ENCODE measurements at places on chromosomes 13 and 19.

- no peak for DNase-seq
These were observed 14.8 kb downstream of the MEIS3 start for GRCh38 chr19:47404334-47405196.

- DNase-seq, result no peak
These were observed 213.5 kb downstream of the DIAPH3 start for GRCh38 chr13:59950266-59950665.

DNA sequence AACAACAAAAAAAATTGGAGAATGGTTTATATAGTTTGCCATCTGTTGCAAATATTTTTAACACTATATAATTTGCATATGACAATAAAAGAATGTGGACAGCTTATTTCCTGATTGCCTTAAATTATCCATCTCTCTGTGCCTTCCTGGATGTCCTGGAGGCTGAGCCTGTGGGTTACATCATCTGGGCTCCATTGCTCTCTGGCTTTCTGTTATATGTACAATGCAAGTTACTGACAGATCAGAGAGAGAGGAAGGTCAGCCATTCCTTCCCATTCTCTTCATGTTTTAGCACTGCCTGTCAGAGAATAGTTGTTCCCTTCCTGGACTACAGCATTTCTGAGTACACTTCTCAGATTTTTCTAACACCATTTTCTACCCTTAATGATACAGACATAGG lies 758.3 kb upstream of the PCDH20 start:
- DNase-seq, result peak; percentile 5

GRCh38 chr13:94196413-94196812 lies 283.1 kb downstream of the DCT start:
- DNase-seq, result no peak

DNA sequence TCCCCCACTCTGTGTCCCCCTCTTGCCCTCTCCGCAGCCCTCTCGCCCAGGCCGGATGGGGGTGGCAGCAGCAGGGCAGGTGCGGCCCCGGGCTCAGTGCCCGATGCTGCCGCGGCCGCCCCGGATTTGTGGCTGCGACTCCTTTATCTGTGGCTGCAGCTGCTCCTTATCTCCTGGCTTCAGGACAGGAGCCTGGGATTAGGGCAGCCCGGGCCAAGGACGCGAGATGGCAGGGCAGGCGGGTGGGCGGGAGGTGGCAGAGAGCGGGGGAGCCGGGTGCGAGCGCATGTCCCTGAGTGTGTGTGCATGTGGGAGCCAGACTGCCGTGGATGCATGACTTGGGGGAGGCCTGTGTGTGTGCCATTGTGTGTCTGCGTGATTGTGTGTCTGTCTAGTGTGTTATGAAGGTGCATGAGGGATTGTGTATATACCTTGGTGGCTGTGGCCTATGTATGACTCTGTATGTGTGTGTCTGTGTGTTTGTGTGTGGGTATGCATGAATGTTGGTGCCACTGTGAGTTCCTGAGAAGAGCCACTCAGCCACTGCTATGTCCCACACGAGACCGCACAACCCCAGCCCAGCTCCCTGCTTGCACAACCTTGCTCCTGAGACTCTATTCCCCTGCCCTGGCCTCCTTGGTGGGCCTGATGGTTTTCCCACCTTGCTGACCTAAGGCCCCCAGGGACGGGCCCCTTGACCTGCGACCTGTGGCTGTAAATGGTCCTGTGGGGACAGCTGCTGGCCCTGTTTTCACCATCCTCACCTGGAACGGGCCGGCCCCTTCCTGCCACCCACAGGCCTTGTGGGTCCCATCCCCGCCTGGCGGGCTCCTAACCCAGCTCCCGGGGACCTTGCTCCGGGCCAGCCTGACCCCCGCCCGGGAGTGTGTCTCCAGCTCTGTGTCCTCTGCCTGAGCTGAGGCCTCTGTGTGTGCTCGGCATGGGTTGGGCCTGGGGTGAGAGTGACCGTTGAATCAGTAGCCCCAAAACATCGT lies 5.3 kb upstream of the NRTN start:
- no peak for DNase-seq

DNA sequence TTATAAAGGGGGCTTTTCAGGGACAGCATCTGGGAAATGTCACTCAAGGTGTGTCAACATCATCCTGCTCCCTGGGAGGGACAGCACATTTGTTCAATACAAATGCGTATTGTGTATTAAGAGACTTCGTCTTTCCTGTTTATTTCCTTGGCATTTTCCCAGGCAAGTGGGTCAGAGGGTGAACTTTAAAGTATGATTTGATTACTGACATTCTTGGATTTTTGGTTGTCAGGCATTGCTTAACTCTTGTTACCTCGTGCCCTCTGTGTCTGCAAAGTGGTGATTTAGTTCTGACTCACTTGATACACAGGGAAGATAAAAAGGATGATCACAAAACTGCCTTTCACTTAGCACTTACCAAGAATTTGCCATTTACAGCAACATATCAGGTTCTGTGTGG lies 292.7 kb downstream of the SUCLA2 start:
- peak; percentile 59 for DNase-seq

GRCh38 chr13:95256091-95256490 lies 45.2 kb downstream of the ABCC4 start:
- peak; percentile 99 for DNase-seq

DNA sequence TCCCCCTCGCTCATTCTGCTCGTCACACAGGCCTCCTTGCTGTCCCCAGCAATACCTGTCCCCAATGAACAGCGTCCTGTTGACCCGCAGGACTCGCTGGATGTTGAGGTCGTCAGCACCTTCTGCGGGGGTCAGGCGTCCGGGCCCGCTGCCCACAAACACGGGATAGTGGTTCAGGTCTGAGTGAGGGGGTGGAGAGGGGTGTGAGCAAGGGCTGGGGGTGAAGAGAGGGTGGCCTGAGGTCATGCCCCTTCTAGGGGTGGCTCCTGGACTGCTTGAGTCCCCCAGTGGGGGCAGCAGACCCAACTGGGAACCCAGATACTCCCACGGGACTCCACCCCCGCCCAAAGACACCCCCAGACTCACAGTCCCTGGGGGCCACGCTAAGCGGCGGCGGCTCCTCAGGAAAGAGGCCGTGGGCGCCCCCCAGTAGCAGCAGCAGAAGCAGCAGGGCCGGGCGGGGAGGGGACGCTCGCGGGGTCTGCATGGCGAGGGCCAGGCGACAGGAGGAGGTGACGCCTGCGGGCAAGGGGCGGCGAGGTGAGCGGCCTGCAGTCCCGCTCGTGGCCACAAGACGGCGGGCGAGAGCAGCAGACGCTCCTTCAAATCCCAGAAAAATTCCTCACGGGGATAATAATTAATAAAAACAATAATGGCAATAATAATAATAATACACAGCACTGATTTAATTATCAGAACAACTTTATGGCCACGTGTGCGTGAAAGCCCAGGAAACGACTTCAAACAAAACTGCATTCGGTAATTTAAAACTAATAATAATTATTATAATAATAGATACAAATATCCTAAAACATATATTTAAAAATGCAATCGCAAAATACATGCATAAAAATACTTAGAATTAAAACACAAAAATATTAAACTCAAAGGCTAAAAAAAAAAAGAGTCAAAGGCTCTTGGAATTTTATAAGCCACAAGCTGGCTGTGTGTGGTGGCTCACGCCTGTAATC lies 1.2 kb downstream of the SEMA6B start:
- DNase-seq, result peak; percentile 45

GRCh38 chr13:76596216-76596615 lies 290.0 kb downstream of the KCTD12 start:
- no peak for DNase-seq

DNA sequence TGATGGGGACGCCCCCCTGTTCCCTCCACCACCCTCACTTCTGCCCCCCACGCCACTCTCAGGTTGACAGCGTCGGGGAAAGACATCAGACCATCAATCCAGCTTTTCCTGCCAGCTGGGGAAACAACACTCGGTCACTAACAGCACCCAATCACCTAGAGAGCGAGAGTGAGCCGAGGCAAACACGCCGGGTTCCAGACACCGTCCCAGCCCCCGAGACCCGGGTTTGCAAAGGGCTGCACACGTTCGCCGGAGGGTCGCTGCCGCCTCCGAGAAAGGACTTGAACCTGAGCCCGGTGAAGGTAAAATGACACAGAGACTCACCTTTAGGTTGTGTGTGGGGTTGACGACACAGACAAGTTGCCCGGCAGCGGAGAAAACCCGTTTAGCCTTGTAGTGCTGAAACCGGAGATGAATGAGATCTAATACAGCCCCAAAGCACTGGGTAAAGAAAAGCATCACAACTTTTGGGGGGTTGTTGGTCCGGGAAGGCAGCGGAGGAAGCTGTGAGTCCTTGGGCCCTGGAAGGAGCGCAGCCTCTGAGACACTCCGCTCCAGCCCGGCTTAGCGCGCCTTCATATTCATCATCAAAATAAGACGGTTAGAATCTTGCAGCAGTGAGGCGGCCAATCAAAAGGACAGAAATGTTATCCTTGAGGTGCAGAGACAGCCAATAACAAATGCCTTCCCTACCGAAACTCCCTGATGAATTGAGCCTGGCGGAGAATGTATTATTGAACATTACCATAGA lies at the start of gene SIAH3:
Gene SIAH3 (minus strand): TSS at position 583 of the 751 bp plus-strand sequence. CDS start 124 bp downstream, at position 459.
- peak; percentile 19 for DNase-seq

- DNase-seq, result no peak
These were observed 6.0 kb downstream of the PVR start for GRCh38 chr19:44649578-44650145.

GRCh38 chr19:35151273-35152065 lies 3.1 kb upstream of the FXYD5 start:
- no peak for DNase-seq

GRCh38 chr13:113604186-113604585 lies 19.6 kb downstream of the TFDP1 start:
- no peak for DNase-seq

GRCh38 chr13:60671386-60671785 lies 274.4 kb downstream of the TDRD3 start:
- no peak for DNase-seq

DNA sequence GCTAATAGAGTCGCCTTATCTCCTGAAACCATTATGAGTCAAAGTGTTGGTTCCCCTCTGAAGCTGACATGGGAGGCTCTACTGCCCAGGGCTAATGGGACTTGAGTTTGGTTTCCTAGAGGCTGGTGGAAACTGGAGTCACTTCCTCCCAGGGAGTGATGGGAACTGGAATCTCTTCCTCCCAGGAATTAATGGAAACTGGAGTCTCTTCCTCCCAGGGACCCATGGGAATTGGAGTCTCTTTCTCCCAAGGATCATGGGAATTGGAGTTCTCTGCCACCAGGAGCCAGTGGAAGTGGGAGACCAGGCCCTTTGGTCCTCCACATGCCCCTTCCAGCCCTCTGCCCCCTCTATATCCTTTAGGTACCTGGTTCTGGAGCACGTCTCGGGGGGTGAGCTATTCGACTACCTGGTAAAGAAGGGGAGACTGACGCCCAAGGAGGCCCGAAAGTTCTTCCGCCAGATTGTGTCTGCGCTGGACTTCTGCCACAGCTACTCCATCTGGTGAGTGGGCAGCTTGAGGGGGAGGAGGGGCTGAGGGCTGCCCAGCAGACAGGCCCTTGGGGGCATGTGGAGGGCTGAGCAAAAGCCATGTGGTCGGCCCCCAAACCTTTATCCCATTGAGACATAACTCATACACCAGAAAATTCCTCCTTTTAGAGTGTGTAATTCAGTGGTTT lies 5.5 kb downstream of the BRSK1 start:
- DNase-seq, result peak; percentile 36

DNA sequence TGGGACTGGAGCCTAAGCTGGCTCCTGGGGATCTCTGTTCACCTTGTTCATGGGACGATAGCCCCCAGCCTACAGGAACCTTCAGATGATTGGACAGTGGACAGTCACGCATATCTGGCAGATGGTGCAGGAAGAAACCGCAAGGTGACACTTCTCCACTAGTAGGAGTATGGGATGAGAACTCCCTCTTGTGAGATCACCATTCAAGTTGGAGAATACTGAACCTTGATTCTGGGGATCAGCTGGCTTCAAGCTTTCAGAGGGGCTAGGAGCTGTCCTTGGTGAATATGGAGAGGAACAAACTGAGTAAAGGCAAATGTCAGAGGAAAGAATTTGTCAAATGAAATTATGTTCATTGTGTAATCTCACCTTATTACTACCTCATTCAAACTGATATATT lies 204.5 kb downstream of the PDS5B start:
- DNase-seq, result peak; percentile 36

DNA sequence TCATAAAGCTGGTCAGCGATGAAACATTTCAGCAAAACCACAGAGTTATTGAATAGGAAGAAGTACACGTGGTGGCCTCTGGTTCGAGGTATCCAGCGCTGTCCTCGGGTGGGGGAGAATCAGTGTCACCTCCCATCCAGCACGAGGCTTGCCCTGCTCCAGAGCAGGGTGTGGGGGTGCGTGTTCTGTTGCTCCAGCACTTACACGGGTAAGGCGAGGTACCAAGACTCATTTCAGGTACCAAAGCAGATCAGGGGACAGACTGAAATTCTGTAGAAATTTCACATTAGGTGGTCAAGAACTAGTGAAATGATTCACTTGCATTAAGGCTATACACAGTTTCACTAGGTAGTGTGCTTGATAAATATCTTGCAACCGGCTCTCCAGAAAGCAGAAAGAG lies 164.2 kb upstream of the SOX1 start:
- DNase-seq, result no peak

GRCh38 chr19:38351865-38352395 lies 16.3 kb downstream of the CATSPERG start:
- no peak for DNase-seq

- no peak for DNase-seq
These were observed 605.7 kb downstream of the FGF9 start for GRCh38 chr13:22276616-22277015.

DNA sequence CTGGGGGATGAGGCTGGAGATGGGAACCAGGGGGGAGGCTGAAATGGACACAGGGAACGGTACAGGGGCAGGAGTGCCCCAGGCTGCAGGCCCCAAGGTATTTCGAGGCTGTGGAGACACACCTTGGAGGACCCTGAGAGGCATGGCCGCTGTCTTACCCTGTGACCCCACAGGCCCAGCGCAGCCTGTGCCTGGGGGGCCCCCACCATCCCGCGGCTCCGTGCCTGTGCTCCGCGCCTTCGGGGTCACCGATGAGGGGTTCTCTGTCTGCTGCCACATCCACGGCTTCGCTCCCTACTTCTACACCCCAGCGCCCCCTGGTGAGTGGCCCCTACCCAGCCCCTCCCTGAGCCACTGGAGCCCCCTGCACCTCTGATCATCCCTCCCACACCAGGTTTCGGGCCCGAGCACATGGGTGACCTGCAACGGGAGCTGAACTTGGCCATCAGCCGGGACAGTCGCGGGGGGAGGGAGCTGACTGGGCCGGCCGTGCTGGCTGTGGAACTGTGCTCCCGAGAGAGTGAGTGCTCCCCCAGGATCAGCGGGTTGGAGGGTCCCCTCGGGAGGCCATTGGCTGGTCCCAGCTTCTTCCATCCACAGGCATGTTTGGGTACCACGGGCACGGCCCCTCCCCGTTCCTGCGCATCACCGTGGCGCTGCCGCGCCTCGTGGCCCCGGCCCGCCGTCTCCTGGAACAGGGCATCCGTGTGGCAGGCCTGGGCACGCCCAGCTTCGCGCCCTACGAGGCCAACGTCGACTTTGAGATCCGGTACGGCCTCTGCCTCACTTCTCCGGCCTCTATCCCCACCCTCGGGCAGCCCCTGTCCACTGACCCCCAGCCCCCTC lies 16.9 kb upstream of the SPIB start:
- no peak for DNase-seq
